Activated naive CD4-positive, alpha-beta T cell treated with anti-CD3 and anti-CD28 coated beads, Interleukin-2, amount 50 U/mL, for 72 hours (primary cell): ENCODE measurements at places on chromosomes 6 and 20. TPM values are rescaled to one million over a fixed set of nuclear protein-coding genes. Genes with fewer than 3 reads are reported as not detected.

Gene ULBP2
- 0.18 TPM for total RNA-seq

Gene SNAI1
- 0.43 TPM for total RNA-seq

Gene RNF182
- not detected for total RNA-seq

Gene RNF5
- total RNA-seq = 86.2 TPM

Gene PRICKLE4
- not detected for total RNA-seq

Gene FERMT1
- not detected for total RNA-seq

DNA sequence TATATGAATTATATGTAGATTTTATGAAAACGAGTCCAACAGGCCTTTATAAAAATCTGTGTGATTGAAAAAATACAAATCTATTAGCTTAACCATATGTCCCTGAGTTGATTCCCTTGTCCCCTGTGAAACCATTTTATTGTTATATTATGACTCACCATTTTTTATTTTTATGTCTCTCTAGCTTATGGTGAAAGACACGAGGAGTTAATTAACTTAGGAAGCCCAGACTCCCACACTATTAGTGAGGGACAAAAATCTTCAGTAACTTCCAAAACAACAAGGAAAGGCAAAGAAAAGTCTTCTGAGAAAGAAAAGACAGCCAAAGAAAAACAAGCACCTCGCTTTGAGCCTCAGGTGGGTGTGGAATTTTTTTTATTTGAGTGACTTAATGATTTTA is 183.1 kb downstream of the ADGB start:
- no peak for DNase-seq

DNA sequence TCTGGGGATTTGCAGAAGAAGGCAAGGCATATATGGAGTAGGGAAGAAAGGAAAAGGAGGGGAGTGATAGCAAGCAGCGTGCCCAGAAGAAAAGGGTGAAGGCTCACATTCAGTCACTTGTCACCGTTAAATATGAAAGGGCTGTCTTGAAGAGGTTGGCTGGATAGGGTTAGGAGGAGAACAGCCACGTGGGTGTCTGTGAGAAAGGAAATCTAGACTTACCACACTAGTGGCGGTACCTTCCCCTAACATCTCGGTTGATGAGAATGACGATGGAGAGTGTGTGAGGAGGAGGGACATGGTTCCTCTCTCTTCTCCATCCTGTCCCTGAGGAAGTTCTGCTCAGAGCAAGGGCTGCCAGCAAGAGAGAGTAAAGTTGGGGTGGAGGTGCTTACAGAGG is 74.3 kb upstream of the CCN6 start:
- DNase-seq = no peak
